ENCODE measurements at places on chromosomes 7 and 10.

DNA sequence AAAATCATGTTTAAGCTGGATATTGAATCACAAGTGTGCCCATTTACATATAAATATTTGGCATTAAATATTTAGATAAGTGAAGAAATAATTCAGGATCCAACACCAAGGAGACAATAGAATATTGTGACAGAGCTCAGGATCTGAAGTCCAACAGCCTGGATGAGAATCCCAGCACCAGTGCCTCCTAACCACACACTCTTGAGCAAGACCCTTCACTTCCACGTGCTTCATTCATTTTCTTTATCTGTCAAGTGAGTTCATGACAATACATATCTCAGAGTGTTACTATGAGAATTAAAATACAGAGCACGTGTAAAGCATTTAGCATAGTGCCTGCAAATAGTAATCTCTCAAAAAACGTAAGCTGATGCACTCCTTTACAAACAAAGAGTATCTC is 78.4 kb upstream of the IKZF1 start:
- DNase-seq, result no peak

DNA sequence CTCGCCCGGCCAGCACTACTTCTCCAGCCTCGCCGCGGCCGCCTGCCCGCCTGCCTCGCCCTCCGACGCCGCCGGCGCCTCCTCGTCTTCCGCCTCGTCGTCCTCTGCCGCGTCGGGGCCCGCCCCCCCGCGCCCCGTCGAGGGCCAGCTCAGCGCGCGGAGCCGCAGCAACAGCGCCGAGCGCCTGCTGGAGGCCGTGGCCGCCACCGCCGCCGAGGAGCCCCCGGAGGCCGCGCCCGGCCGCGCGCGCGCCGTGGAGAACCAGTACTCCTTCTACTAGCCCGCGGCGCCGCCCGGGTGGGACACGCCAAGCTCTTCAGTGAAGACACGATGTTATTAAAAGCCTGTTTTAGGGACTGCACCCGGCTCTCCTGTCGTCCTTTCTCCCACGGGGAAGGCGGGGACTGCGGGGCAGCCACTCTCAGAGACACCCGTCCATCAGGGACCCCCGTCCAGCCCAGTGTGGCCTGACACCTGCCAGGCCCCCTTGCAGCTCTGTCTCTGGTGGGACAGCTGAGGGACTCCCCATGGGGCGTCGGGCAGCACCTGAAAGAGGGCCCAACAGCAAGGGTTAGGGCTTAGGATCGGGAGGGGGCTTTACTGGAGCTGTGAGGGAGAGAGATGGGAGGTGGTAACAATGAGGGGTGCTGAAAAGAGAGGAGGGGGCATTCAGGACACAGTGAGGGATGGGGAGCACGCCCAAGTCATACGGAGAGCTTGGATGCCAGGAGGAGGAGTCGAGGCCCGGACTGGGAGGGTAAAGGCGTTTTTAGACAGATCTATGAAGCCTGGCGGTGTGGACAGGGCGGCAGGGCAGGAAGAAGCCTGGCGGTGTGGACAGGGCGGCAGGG is 34.7 kb downstream of the SPDYE6 start:
- no peak for DNase-seq

DNA sequence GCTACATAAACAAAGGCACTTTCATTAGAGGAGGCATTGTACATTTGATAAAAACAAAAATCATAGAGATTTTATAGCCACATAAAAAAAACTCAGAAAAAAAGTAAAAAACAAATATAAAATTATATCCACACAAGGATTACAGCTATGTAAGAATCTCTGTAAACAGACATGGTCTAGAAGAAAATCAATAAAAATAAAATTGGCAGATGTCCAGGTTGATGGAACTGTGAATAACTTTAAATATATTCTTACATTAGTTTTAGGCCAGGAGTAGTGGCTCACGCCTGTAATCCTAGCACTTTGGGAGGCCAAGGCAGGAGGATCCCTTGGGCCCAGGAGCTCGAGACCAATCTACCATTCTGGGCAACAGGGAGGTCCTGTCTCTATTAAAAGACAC is 19.2 kb downstream of the SLC35B4 start:
- DNase-seq, result no peak

DNA sequence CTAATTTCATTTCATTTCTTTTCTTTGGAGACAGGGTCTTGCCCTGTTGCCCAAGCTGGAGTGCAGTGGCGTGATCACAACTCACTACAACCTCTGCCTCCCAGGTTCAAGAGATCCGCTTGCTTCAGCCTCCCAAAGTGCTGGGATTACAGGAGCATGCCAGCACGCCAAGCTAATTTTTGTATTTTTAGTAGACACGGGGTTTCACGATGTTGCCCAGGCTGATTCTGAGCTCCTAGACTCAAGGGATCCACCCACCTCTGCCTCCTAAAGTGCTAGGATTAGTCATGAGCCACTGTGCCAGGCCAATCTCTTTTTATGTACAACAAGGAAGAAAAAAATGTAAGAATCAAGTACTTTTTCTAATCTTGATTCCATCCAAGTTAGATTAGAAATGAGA is 10.7 kb upstream of the KMT2E start:
- peak; percentile 57 for DNase-seq

Data from fibroblast of skin of abdomen (primary cell).